ENCODE measurements at places on chromosomes 5 and 9.

- DNase-seq = no peak
Observed at GRCh38 chr9:70406434-70406862, 8.0 kb downstream of the KLF9 start.

DNA sequence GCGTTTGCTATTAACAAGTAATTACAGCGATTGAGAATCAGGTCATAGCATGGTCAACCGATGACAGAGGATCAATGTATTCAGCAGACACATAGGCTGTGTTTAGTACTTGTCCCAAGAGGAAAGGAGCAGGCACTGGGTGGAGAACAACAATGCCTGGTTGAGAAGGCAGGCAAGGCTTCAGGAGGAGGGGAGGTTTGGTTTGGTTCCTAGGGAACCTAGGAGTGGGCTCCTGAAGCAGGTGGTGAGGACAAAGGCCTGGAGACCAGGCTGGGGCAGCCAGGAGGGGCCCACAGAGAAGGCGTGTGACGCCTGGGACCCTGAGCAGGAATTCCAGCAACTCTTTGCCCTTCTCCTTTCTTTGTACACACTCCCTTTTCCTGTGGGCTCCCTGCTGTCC, 195.6 kb downstream of the SPOCK1 start:
- DNase-seq = no peak

DNA sequence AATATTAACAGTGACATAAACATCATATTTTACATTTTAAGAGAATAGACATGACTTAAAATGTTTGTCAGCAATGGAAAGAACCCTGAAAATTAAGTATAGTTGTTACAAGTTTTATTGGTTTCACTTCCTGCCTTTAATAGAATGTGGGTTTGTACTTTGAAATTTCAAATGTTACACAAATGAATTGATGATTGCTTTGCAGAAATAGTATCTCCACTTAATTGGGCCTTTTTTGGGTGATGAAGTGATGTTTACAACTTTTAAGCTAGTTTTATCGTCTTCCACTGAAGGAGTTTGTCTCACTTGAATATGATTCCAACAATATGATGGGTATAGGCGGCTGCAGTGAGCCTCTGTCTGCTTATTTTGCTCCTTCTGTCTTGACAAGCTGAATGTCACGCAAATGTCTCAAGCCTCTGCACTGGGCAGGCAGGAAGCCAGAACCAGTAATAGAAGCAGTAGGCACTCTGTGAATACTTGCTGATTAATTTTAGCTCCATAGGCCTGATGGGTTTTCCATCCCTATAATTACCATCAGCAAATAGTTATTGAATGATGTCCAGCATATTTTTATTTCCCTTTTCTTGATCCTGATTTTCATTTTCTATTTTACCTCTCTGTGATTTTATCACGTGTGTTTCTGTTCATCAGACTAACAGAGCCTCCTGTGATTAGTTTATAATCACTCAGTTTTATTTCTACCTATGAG, 10.6 kb upstream of the NR3C1 start:
- no peak for DNase-seq

GRCh38 chr9:16458696-16459420, 411.6 kb downstream of the BNC2 start:
- DNase-seq = no peak

DNA sequence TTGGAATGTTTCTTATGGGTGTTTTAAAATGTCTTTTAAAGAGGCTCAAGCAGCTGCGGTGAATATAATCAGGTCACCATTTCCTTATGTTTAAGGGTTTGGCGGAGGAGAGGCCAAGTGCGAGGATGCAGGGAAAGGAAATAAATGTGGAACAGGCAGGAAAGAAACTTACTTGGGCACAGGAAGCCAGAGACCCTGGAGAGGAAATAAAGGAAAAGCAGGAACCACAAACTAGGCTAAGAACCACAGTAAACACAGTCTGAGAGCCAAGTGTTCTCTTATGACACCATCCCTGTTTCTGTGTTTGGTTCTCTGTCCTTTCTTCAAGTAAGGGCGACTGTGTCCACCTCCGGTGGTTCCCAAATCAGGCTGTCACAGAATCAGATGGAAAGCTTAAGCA, 166.5 kb downstream of the C9orf152 start:
- DNase-seq = no peak

GRCh38 chr5:122656160-122656559, 118.7 kb upstream of the SNX2 start:
- no peak for DNase-seq

- no peak for DNase-seq
Observed at GRCh38 chr5:167819406-167819805, 472.0 kb upstream of the WWC1 start.

GRCh38 chr9:116115761-116116353, 37.7 kb upstream of the PAPPA start:
- no peak for DNase-seq

GRCh38 chr5:75509956-75510355, 1.5 kb downstream of the CERT1 start:
- no peak for DNase-seq

DNA sequence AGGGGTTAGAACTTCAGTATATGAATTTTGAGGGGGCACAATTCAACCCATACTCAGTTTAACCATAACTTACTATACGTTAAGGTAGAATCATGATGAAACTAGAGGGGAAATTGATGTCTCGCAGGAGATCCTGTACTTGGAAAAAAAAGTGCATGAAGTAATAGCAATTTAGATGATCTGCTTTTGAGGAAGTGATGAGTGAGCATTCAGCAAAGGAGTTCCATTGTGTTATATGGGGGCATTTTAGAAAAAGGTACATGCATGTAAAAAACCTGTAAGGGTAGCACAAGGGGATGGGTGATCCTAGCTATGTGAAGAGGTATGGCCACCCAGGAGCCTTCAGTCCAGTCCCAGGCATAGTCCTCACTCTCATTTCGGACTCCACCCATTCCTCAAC, 14.8 kb upstream of the TMC1 start:
- DNase-seq = no peak

DNA sequence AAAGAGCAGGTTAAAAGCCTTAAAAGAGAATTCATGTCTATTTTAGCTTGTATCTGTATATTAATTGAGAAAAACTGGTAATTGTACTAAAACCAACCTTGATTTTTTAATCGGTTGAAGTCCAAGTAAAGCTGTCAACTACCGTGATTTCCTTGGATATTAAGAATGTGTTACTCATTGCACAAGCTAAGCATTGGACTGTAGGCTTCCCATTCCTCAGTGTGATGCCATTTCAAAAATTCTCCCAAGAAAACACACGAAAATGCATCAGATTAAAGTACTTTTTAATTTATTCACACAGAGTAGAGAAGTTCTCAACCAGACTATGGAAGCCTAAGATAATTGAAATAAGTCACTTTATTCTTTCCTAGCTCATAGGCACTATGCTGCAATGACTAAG, 761.4 kb upstream of the TYRP1 start:
- no peak for DNase-seq

DNA sequence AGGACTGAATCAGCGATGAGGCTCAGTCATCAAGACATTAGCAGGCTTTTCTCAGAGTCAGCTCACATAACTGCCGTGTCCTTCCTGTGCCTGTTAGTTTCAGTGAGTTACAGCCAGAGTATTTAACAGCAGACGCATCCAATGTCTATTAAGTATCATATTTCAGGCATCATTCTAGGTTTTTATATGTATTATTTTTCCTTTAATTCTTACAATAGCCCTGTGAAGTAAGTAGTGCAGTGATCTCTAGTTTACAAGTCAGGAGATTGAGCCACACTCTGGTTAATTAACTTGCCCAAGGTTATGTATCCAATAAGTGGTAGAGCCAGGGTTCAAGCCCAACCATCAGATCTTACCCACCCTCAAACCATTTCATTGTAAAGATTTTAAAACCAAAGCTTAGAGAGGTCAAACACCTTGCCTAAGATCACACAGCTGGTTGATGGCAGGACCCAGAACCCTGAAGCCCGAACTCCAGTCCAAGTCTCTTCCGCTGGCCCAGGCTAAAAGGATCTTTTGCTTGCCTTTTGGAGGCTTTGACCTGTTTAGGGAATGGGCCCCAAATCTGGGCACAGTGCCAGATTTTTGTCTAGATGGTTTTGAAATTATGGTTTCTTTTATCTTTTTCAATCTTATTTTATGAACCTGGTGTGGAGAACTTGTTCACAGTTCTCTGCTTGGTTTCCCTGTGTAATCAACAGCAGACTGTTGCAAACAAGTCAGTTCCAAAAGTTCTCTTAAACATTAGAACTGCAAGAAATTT, 261.2 kb upstream of the CLINT1 start:
- DNase-seq = no peak

- no peak for DNase-seq
Observed at GRCh38 chr5:6638236-6638635, 5.0 kb downstream of the SRD5A1 start.
